Activated T-cell treated with anti-CD3 and anti-CD28 coated beads, Interleukin-2, amount 50 U/mL, for 48 hours (primary cell): ENCODE measurements at places on chromosomes 6 and 20.

DNA sequence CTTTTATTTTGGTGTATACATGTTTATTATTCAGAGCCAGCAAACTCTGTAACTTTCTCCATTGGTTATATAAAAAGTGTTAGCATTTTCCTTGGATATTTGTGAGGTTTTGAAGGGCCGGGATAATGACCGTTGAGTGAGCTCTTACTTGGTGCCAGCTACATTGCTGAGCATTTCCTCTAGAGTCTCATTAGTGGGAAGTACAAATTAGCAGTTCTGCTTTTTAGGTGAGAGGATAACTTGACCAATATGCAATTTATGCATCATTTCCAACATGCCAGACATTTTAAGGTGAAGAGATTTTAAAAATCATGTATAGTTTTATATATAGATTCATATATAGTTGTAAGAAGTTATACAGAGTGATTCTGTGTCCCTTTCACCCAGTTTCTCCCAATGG lies 84.3 kb downstream of the CARMIL1 start:
- DNase-seq = no peak

DNA sequence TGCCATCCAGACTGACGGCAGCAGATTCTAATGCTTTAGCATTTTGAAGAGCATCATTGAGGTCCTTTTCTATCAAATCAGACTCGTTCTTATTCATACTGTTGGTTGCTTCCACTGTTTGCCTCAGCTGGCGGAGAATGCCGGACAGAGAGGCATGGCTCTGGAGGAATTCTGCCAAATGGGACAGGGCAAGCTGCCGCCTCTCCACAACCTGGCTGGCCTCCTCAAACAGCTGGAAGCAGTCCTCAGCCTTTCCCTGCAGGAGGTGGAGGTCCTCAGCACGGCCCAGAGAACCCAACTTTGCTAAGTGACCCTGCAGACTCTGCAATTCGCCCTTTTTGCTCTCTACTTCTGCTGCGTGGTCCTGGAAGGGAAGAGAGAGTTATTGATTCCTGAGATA lies 220.5 kb downstream of the SYNE1 start:
- no peak for DNase-seq

GRCh38 chr6:16049168-16049567 lies 79.7 kb upstream of the MYLIP start:
- DNase-seq = no peak

- no peak for DNase-seq
Measured at GRCh38 chr20:60700728-60701127, 551.3 kb upstream of the CDH4 start.

DNA sequence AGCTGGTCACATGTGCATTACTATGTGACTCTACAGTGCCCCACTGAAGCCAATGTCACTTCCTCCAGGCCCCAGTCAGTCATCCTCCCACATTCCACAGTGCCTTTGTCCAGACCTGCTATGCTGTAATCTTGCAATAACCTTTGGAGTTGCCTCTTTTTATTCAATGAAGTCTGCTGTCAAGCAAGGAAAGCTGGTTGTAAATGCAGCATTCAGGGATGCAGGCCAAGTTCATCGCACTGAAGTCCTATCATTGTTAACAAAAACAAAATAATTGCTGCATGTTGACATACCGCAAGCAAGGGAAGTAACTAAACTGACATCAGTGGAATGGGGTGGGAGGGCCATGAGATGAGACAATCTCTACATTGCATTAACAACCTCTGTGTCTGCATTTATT lies 131.2 kb upstream of the CDYL start:
- no peak for DNase-seq
